Cardiac muscle cell (in vitro differentiated cells and primary cell): ENCODE measurements at places on chromosomes 4 and X. TPM values are rescaled to one million over a fixed set of nuclear protein-coding genes. Genes with fewer than 3 reads are reported as not detected.

- no peak for DNase-seq
Observed at GRCh38 chr4:165184220-165184619, 23.1 kb upstream of the KLHL2 start.

- DNase-seq, result no peak
Observed at GRCh38 chr4:136241221-136241986, 1290.9 kb downstream of the PCDH18 start.

DNA sequence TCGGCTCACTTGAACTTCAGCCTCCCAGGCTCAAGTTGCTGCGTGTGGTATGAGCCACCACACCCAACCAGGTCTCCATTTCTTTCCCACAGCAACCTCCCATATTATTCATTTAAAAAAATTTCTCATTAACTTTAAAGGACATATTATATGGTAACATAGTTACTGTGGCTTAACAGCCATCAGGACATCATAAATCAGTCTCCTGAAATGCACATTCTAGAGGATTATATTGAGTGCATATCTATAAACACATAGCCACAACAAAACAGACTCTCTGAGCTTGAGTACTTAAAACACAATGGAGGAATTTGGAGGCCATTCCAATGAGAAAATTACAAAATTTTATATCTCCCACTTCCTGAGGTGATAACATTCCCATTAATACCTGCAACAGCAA, 61.5 kb downstream of the CORIN start:
- DNase-seq, result no peak

DNA sequence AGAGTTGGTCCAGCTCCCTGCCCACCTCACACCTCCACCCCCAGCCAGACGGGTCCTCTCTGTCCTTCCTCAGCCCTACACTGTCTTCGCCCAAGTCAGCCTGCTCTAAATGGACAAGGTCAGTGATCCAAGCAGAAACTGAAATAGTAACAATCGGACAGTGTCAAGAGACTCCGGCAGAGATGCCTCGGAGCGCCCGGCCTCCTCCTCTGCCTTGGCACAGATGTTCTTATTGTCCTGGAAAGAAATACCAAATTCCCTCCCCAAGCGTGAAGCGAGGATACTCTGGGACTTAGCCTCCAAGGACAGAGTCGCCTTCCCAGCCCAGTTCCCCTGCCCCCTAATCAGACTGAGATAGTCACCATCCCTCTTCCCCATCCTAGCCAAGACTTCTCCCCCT, 28.5 kb downstream of the UTP14A start:
- no peak for DNase-seq

DNA sequence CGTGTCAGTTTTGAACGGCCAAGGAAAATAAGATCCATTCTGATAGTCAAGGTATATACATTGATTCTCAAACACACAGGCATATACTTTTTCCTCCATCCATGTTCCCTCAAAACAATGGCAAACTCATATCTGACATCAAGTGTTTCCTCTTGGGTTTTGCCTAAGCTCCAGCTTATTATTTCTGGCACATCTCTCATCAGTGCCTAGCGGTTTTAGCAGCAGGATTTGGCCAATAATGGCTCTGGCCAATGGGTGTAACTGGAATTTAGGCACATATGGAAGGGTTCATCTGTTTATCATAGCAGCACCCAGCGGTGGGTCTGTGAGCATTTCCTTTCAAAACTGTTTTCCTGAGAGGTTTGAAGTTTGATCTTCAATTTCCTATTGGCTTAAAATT, 161.6 kb upstream of the TLL1 start:
- DNase-seq, result no peak

DNA sequence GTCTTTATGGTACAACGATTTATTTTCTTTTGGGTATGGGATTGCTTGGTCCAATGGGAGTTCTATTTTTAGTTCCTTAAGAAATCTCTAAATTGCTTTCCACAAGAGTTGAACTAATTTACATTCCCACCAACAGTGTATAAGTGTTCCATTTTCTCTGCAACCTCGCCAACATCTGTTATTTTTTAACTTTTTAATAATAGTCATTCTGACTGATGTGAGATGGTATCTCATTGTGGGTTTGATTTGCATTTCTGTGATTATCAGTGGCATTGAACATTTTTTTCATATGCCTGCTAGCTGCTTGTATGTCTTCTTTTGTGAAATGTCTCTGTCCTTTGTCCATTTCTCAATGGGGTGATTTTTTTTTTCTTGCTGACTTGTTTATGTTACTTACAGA, 42.8 kb downstream of the UCHL1 start:
- no peak for DNase-seq

- peak; percentile 16 for DNase-seq
Observed at GRCh38 chrX:54452920-54453319, 12.7 kb downstream of the TSR2 start.

DNA sequence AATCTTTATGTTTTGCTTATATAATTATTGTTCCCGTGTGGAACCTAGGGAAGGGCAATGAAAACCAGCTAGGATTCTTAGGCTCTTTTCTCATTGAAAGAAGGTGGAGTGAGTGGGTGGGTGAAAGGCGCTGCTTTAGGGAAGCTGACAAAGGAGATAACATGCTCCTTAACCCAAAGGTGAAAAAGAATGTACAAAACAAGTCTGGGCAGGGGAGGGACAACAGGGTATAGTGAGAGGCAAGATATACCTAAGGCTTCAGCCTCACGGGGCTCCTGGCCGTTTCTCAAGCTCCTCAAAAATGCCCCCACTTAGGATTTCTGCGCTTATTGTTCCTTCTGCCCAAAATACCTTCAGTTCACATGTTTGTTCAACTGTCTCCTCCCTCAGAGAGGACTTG, 1.8 kb downstream of the SH2D1A start:
- no peak for DNase-seq

GRCh38 chr4:6876440-6876839, 33.2 kb upstream of the TBC1D14 start:
- DNase-seq, result no peak

DNA sequence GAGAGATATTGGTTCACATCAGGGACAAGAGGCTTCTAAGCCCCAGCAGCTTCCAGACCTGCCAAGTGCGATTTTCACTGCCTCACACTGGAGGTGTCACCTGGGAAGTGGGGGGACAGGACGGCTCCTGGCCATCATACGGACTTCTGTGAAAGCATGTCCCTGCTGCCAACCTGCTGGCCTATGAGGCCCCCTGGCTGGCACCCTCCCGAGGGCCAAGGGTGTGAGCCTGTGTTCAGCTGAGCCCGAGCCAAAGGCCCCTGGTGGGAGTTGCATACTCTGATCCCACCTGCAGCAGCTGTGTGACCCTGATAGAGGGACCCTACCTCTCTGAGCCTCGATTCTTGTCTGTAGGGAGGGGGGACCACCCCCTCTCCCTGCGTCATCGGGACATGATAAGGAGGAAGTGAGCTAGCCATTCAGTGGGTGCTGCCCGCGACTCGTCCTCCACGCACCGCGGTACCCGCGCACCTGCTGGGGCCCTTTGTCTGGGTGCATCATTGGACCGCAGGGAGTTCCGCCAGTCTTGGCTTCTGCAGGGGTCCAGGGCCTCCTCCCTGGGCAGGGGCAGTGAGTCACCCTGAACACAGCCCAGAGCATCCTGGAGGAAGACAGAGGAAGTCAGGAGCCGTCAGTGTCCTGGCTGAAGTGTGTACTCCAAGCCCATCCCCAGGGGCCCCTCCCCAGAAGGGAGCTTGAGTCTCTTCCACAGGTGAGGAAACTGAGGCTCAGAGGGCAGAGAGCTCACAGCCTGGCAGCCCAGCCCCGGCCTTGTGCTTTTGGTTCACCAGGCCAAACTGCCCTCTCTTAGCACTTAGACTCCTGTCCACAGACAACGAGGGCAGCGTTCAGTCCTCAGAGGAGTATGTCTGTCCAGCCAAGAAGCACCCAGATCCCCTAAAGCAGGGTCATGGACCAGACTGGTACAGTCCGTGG, 24.1 kb downstream of the C4orf50 start:
- no peak for DNase-seq

DNA sequence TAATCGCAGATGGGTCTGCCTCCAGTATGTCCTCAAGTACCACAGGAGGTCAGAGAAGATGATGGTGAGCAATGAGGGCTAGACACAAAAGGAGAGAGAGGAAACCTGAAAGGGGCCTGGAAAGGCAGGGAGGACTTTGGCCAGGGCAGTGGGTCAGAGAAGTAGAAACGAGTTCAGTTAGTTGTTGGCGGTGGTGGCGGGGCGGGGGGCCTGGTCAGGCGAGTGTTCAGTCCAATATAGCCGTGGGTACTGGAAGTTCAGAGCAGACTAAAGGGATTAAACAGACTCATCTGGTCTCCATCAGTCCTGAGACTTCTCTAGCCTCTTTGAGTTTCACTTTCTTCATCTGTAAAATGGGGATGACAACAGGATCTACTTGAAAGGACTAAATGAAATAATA, 90.8 kb downstream of the TSPAN5 start:
- DNase-seq, result no peak

The TMEM156 gene
- total RNA-seq, result not detected in 2 replicates

The F11 gene
- not detected in 2 replicates for total RNA-seq

The CT47C1 gene
- not detected in 2 replicates for total RNA-seq
